ENCODE measurements at places on chromosomes 5 and 9.

- DNase-seq, result no peak
Observed at GRCh38 chr9:34759432-34760134, 49.6 kb upstream of the CCL21 start.

DNA sequence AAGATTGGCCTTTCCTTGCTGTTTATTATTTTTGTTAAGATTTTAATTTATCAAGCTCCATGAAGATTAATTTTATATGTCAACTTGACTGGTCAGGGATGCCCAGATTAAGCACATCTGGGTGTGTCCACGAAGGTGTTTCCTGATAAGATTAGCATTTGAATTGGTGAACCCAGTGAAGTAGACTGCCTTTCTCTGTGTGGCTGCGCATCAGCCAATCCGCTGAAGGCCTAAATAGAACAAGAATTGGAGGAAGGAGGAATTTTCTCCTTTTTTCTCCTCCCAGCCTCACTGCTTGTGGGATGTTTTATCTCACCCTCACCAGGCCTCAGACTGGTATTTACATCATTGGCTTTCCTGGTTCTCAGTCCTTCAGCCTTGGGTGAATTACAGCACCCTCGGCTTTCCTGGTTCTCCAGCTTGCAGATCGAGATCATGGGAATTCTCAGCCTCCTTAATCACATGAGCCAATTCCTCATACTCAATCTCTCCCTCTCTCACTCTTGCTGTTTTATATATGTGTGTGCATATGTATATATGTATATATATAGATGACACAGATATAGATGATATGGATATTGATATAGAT lies 135.4 kb upstream of the SPEF2 start:
- no peak for DNase-seq

GRCh38 chr9:95645992-95646391 lies 129.2 kb upstream of the PTCH1 start:
- DNase-seq, result no peak

DNA sequence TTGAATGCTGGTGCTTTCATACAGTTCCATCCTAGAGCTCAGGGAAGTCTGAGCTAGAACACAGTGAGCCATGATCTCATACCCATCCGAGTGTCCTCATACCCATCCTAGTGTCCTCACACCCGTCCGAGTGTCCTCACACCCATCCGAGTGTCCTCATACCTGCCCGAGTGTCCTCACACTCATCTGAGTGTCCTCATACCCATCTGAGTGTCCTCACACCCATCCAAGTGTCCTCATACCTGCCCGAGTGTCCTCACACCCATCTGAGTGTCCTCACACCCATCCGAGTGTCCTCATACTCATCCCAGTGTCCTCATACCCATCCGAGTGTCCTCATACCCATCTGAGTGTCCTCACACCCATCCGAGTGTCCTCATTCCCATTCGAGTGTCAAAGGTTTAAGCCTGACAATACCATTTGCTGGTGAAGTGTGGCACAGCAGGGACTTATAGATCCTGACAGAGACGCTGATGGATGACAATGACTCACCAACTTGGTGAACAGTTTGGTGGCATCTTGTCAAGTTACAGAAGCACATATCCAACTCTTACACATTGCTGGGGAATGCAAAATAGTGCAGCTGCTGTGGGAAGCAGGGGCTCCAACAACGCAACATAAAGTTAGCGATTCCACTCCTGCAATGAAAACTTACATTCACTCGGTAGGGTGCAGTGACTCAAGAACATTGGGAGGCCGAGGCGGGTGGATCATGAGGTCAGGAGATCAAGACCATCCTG lies 77.0 kb upstream of the COL5A1 start:
- no peak for DNase-seq

DNA sequence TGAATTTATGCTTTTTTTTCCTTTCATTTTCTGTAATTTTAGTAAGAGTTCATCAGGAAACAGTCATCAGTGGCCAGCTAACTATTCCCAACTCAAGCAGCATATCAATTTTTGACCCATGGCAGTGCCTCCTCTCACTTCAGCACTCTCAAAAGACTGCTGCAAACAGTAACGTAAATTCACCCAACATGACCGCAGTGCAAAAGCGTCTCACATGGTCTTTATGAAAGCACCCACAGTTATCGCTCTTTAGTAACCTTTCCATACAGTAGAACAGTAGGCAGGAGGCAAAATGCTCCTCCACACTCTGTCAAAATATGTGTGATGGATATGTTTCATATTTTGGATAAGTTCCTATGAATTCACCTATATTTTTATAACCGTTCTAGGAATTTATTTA lies 48.6 kb downstream of the PARP8 start:
- DNase-seq, result no peak

Measured in activated CD4-positive, alpha-beta T cell treated with anti-CD3 and anti-CD28 coated beads for 24 hours (primary cell).